Pulmonary artery endothelial cell (primary cell): ENCODE measurements at places on chromosomes 16 and 17. TPM values are rescaled to one million over a fixed set of nuclear protein-coding genes. Genes with fewer than 3 reads are reported as not detected.

DNA sequence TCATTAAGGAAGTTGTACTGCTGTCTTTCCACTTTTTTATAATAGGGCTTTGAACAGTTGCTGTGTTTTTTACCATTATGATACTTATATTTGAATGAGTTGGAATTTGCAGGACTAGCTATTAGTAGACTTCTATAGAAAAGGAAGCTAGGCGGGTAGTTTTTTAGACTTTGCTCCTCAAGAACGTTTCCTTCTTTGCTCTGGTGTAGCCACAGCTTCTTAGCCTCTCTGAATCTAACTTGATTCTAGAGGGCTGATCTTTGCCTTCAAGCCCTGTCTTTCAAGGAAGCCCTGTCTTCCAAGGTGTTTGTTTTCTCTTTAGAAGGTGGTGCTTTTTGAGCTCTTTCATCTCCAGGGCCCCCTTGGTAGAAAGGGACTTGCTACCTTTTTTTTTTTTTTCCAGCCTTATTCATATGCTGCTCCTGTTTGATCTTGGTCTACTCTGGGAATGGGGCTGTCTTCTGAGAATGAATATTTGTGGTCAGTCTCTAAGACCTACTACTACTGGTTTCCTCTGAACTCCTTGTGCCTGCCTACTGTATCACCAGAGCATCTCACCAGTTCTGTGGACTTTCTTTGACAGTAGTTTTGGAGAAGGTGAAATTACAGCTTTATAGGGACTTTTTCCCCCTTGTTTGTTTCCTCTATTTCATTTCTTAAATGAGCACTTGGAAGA is 52.3 kb upstream of the RASL10B start:
- DNase-seq = no peak

DNA sequence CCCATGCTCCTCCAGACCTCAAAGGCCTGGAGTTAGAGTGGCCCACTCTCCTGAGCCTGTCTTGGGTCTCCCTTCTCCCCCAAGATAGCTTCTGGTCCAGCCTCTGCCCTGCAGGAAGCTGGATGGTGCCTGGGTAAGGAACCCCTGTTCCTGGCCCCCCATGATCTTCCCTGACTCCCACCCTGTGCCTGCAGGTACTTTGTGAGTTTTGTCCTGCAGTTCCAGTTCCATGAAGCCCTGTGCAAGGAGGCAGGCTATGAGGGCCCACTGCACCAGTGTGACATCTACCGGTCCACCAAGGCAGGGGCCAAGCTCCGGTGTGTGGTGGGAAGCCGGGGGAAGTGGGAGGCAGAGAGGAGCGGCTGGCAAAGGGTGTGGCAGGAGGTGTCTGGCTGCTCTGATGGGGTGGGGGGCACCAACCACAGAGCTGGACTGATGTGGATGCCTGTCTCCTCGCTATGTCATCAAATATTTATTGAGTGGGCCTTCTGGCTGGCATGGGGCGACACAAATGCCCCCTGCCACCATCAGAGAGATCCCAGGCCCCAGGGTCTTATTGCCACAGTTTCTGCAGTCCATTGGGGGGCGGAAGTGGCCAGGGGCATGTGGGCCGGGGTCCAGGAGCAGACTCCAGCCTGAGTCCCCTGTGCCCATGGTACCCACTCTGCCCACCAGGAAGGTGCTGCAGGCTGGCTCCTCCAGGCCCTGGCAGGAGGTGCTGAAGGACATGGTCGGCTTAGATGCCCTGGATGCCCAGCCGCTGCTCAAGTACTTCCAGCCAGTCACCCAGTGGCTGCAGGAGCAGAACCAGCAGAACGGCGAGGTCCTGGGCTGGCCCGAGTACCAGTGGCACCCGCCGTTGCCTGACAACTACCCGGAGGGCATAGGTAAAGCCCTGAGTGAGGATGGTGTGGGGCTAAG is 7.1 kb downstream of the ACE start:
- no peak for DNase-seq

The TBC1D28 gene
- not detected in 2 replicates for total RNA-seq

DNA sequence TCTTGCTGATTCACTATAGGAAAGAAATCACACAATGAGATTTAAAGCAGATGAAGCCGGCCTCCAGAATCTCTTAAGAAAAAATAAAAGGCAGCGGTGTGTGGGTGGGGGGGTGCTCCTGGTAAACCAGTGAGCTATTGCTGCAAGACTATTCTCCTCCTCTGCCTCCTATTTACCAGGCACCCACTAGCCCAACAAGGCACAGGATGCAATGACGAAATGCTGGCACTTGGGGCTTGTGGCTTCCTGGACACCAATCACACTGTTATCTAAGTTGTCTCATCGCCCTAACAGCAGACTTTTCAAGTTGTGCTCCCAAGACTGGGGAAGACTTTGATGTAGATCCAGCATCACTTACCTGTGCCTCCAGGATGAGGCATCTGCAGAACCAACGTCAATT is 50.2 kb upstream of the NDRG4 start:
- DNase-seq = no peak

DNA sequence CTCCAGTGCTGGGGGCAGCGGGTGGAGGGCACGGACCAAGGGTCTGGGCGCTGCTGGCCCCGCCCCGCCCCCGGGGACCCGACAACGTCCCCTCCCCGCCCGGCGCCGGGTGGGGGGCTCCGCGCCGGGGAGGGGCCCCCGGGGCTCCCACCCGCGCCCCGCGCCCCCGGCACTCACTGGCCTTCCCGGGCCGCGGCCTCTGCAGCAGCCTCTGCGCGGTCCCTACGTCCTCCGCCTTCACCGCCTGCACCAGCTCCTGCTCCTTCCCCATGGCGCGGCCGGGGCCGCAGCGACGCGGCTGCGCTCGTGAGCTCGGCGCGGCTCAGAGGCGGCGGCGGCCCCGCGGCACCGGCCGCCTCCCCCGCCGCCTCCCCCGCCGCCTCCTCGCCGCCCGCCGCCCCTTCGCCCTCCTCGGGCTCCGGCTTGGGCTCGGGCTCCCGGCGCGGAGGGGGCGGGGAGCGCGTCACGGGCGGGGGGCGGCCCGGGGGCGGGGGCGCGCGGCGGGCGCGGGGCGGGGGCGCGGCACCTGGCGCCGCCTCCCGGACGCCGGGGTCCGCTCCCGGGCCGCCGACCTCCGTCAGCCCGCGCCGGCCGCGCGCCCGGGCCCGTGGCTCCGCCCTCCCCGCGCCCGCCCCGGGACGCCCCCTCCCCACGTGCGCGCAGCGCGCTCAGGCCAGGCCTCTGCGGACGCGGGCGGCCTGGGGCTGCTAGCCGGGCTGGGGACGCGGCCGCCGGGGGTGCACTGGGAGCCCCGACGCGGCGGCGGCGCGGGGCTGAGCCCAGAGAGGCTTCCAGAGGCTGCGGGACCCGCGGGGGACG is at the start of gene CASKIN1:
Gene CASKIN1, minus strand, starts transcription at position 444 of the 819 bp plus-strand sequence. Its CDS starts 173 bp downstream, at position 271.
- no peak for DNase-seq

- DNase-seq = no peak
Observed at GRCh38 chr17:66507982-66508760, 205.8 kb downstream of the PRKCA start.

The PIGS gene
- total RNA-seq = 56.6 and 57.6 TPM in 2 replicates

- DNase-seq = no peak
Observed at GRCh38 chr17:29069526-29070041, 26.6 kb downstream of the PIPOX start.

DNA sequence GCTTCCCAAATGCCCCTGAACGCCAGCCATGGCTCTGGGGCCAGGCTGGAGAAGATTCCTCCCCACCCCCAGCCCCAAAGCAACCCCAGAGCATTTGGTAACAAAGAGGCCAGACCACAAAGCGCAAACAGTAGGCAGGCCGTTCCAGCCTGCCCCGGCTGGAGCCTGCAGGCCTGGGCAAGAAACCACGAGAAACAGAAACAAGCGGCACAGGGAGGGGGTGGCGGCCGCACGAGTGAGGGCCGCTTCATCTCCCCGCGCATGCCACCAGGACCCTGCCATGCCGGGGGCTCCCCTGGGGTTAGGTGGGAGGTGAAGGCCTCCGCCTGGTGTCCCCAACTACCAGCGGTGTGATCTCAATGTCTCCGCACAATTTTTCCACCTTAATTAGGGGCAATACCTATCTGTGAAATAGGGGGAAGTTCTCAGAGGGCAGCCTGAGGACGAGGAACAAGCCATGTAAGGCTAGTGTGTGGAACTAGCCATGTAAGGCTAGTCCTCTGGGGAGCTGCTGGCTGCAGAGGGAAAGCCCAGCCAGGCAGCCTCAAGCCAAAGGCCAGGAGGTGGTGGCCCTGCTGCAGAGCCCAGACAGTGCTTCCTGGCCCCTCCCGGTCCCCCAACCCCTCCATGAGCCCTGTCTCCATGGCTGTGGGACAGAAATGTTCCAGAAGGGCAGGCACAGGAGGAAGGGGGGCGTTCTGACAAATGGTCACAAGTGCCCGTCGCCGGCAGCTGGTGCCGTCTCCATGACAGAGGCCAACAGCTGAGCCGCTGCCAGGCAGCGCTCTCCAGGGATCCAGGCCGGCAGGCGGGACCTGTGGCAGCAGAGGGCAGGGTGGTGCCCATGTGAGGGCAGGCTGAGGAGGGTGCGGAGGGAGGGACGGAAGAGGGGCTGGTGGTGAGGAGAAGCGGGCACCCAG is 14.5 kb upstream of the MTSS2 start:
- no peak for DNase-seq

GRCh38 chr16:69399361-69399760 is 13.6 kb upstream of the TERF2 start:
- no peak for DNase-seq

The BICDL2 gene
- total RNA-seq = not detected in 2 replicates

DNA sequence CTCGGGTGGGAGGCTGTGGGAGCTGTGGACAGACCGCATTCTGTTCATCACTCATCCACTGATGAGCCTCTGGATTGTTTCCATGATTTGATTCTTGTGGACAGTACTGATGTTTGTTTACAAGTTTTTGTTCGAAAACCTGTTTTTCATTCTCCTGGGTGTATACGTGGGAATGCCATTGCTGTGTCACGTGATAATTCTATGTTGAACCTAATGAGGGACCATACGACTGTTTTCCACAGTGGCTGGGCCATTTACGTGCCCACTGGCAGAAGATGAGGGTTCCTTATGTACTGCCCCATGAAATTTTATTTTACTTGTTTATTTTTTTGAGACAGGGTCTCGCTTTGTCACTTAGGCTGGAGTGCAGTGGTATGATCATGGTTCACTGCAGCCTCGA is 2.6 kb upstream of the ALG1 start:
- no peak for DNase-seq

GRCh38 chr16:684961-685696 is 995 bp upstream of the JMJD8 start:
- DNase-seq = no peak

The NDUFAF8 gene
- total RNA-seq = 44.0 and 47.6 TPM in 2 replicates

The NKD1 gene
- 0.07 and 0.11 TPM in 2 replicates for total RNA-seq

DNA sequence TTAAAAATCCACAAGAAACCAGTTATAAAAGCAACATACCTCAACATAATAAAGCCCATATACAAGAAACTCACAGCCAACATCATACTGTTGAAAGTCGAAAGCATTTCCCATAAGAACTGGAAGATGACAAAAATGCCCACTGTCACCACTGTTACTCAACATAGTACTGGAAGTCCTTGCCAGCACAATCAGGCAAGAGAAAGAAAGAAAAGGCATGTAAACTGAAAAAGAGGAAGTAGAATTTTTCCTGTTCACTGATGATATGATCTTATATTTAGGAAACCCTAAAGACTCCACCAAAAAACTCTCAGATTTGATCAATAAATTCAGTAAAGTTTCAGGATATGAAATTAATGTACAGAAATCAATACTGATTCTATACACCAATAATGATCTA is 45.1 kb downstream of the AHSP start:
- no peak for DNase-seq

The TBC1D26 gene
- total RNA-seq = not detected in 2 replicates

DNA sequence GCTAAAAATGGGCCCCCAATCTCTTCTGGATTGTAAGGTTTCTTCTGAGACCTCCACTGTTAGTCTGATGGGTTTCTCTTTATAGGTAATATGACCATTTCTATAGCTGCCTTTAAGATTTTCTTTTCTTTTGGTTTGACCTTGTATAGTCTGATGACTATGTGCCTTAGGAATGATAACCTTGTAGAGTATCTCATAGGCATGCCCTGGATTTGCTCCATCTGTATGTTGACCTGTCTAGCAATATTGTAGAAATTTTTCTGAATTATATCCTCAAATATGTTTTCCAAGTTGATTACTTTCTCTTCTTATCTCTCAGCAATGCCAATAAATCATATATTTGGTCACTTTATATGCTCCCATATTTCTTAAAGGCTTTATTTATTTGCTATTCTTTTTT is 1403.8 kb upstream of the GOT2 start:
- no peak for DNase-seq

- DNase-seq = no peak
Observed at GRCh38 chr16:595942-596735, 6.3 kb downstream of the RAB40C start.

The TPSAB1 gene
- total RNA-seq = not detected in 2 replicates

DNA sequence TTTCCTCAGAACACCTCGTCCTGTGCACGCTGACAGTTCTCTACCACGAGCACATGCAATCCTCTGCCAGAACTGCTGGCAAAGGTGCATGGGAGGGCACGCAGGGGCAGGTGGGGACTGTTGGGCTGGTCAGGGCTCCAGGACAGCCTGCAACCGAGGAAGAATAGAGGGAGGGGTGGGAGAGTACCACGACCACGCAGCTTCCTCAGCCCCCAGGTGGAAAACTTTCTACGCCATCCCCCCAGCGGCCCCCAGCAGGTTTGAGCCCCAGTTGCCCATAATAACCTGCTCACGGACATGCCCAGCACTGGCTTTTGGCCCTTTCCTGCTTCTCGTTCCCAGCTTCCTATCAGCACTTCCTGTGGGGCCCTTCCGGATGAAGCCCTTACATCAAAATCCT is 199.3 kb downstream of the C16orf95 start:
- no peak for DNase-seq

DNA sequence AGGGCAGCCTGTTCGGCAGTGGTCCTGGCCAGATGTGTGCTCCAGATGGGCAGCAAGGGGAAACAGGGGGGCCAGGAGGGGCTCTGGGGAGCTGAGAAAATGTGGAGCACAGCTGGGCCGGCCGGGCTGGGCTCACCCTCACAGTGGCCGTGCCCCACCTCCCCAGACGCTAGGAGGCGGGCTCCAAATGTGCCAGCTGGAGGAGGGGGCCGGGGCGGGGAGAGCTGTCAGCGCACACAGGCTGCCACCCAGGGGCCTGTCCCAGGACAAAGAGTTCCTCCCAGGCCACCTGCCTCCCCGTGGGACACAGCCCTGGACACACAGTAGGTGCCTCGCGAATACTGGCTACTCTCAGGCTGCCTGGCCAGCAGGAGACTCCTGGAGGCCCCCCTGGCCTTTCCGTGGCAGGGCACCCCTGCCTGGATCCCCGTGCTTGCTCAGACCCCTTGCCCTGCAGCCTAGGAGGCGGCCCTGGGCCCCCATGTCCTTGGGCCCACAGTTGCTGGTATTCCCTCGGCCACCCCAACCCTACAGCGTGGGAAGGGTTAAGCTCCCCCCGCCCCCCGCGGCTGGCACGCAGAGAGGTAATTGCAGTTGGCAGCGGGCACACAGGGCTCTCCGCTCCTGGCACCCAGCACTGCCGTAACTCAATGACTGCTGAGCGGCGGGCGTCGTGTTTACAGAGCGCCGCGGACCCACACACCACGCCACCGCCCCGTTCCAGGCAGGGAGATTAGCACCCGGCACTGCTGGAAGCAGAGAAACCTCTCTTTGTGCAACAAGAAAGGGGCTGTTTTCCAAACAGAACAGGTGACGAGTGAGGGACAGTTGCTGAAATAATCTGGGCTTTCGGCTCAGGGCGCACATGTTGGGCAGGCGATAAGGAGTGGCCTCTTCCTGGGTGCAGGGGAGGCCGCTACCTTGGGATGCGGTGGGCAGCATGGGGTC is 32.2 kb downstream of the BAHCC1 start:
- no peak for DNase-seq
